ENCODE measurements at places on chromosomes 3 and 15.

DNA sequence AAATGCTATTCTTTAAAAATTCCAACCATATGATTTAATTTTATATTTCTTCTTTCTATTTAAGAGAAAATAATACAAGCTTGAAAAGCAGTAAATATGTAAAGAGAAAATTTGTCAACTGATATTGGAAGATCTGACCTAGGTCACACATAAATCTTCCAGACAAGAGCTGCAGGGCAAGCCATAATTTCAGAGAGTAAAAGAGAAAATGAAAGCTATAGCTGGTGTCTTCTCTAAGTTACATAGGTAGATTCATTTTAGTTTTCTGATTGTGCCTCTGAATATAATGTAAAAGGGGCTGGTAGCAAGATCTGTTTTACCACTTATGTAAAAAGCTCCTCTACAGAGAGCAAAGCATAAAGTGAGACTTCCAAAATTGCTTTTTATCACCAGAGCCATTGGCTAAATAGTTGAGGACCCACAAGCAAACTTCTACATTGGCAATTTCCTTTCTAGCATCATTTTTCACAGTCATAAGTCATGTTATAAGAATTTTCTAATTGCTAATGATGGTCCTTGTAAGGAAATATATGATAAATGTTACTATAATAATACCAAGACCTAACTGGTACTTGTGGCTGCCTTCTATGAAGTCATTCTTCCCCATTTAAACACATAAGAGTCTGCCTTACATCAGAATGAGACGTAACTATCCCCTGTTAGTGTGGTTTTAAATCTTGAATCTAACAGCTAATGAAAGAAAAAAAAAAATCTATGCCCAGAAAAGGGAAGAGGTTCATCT, 80.8 kb upstream of the SKOR1 start:
- no peak for DNase-seq

GRCh38 chr3:133448478-133449122, 48.7 kb downstream of the BFSP2 start:
- no peak for DNase-seq

DNA sequence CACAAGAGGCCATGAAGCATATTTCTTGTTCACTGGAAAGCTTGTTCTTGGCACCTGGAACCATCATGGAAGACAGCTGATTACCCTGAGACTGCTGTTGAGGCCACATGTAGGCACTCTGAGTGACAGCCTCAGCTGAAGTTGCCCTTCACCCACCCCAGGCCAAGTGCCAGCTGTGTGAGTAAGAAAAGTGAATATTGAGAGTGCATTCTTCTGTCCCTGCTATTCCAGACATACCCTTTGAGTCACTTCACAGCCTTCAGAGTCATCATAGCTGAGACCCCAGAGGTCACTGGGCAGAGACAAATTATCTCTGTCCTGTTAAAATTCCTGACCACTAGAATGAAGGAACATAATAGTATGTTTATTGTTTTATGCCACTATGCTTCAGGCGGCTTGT, 79.6 kb downstream of the NFKBIZ start:
- DNase-seq, result no peak

GRCh38 chr15:70853318-70853972, 512 bp downstream of the LARP6 start:
- no peak for DNase-seq

DNA sequence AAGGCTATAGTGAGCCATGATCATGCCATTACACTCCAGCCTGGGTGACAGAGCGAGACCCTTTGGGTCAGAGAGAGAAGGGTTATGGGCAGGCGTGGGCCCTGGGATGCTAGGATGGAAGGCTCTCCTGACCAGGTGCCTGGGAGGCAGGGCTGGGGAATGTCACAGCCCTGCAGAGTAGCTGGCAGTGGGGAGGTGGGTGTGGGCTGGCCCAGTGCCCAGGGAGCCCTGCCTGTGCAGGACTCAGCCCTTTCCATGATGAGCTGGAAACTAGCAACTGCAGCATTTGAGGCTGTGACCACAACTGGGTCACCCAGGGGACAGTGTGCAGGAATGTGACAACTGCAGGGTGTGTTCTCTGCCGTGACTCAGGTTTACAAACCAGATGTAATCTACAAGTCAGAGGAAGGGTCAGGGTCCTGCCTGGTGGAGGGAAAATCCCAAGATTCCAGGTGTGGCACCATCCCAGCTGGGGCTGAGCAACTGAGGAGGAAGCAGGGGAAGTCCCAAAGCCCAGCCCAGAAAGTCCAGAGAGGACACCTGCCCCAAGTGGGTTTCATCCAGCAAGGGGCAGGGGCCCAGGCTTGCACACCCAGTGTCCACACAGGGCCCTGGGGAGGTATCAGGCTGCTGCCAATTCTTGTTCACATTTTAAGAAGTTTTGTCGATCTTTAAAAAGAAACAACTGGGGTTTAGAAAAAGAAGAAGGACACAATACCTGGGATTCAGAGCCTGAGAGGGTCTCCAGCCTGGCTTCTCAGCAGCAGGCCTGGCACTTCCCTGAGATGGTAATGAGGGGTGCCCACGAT, 45.5 kb downstream of the SLC28A1 start:
- DNase-seq, result no peak

DNA sequence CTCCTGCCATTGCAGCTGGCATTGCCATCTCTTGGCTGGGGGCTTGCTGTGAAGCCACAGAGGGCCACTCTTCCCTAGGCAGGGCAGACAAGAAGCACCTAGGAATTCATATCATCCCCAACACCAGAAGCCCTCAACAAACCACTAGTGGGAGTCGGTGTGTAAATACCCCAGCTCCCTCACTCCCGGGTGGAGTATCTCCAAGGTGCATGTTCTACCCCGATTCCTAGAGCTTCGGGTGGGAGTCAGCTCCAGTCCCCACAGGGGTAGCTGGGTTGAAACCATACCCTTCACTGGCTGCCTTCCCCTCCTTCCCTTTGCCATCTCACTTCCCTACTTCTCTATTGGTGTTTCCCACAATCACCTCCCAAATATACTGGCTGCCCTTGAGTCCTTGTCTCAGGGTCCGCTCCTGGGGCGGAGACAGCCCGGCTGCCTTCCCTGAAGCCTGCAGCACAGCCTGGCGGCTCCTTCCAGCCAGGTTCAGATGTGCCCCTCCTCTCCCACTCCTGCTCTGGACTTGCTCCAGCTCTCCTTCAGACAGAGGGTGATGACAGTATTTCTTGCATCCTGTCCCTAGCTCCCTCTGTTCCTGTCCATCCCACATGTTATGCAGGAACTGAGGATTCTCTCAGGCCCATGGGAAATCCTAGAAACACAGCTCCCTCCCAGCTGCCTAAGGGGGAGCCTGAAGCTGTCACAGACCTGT, 33.3 kb downstream of the FAM3D start:
- DNase-seq, result no peak

DNA sequence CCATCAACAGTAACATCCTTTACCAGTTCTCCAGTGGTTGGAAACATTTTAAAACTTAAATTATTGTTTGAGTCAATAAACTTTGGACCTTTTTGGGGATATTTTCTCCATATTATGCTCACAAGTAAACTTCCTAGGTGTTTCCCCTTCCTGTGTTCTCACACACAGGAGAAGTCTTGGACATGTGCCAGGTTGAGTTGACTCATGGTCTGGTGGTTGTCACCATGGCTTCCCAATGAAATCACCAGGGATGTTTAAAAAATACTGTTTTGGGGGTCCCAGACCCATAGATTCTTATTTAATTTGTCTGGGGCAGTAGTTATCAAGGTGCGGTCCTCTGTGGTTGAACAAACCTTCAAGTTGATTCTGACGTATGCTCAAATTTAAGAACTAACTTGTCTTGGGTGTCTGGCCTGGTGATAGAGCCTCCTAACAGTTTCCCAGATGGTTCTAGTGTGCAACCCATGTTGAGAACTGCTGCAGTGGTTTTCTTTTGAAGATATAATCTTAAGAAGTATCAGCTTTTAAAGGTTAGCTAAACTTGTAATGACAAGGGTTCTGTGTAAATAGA, 291.8 kb downstream of the EDEM1 start:
- no peak for DNase-seq

DNA sequence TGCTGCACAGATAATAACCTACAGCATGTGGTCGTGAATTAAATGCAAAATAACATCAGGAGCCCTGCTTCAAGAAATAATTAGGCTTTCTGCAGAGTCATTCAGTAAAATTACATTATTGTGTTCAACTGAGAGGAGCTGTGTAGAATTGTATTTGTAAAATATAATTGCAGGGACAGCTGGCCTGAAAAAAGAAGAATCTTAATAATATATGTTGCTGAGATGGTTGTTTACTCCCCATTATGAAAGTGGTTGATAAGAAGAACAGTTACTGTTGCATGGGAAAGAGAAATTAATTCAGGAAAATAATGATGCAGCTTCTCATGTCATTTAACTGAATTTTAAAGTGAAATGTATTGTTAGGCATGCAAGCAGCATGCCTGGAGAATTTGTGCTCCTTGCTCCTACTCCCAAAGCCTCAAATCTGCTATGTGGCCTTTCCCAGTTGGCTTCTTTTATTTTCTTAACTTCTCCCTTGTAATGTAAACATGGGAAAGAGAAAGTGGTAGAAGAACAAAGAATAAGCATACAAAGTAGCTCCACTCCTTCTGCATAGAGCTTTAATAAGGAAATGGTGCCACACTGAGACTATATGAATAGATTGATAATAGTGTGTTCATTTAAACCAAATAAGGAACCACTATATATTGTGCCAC, 100.1 kb downstream of the VGLL3 start:
- no peak for DNase-seq

- DNase-seq, result no peak
Measured at GRCh38 chr3:128317101-128317697, 149.5 kb downstream of the DNAJB8 start.

DNA sequence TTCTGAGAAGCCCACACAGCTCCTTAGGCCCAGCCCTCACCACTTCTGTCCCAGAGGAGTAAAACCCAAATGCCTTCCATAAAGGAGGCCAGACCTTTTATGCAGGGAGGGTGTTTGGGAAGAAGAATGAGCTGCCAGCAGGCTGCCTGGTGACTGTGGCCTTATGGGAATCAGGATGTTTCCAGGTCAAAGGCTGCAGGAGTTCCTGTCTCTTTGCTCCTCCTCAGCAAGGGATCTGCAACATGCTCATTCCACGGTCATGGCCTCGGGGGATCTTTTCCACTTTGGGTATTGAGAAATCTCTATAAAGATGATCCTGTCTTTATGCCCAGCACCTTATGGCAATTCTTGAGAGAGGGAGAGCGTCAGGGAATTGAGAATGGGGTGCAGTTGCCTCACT, 25.2 kb upstream of the MAGEF1 start:
- DNase-seq, result no peak
